Stimulated activated CD8-positive, alpha-beta memory T cell treated with anti-CD3 and anti-CD28 coated beads, Interleukin-7, amount 100 ng/mL, for 24 hours (primary cell): ENCODE measurements at places on chromosomes 3 and 15.

DNA sequence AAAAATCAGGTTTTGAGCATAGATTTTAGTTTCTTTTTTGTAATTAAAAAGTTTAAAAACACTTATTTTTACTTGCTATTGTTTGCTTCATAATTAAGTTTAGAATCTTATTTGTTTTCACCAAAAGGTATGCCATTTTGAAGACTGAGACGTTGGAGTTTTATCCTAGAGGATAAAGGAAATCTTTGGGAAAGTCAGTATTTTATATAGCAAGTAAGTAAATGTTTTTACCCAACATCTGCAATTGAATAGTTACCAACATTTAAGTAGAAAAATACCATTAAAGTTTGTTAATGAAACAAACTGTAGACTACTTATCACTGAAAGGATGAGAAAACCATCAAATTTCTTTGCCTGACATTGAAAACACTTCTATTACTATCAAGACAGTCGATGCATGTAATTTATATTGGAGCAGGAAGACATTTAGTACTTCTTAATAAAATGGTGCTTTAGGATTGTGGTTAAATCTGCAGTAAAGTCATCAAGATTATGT lies 14.0 kb upstream of the CHD2 start:
- DNase-seq = no peak

- DNase-seq = no peak
Observed at GRCh38 chr3:131711114-131711768, 208.5 kb upstream of the MRPL3 start.

DNA sequence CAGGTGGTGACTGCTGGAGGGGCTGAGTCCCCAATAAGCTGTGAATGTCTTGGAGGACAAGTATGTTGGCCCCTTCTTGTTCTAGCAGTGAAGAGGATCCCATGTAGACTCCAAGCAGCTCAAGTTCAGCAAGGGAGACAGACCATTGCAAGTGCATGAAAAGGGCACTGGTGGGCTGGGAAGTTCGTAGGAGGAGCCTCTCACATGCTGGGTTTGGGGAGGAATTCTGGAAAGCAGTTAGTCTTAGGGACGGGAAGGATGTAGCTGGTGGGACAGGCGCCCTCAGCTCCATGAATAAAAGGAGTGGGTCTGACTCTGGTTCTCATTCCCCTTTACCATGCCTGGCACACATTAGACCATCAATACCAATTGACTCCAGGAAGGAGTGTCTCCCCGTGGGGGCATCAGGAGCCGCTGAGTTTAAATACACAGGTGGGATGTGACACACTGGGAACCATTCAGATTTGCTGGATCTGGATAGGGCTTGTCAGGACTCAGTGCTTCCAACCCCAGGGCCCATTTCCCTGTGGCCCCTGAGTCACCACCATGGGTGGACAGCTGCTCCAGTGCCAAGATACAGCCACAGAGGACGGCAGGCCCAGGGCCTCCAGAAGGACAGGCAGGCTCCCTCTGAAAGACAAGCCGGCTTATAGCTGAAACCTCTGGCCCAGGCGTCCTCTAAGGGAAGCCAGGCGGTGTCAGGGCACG lies 552 bp upstream of the XYLB start:
- DNase-seq = no peak

- DNase-seq = no peak
Observed at GRCh38 chr3:177169936-177170722, 27.2 kb downstream of the TBL1XR1 start.

GRCh38 chr3:122668930-122669730 lies 11.5 kb upstream of the PARP14 start:
- DNase-seq = no peak

- DNase-seq = no peak
Observed at GRCh38 chr15:88209111-88209510, 47.4 kb downstream of the NTRK3 start.

DNA sequence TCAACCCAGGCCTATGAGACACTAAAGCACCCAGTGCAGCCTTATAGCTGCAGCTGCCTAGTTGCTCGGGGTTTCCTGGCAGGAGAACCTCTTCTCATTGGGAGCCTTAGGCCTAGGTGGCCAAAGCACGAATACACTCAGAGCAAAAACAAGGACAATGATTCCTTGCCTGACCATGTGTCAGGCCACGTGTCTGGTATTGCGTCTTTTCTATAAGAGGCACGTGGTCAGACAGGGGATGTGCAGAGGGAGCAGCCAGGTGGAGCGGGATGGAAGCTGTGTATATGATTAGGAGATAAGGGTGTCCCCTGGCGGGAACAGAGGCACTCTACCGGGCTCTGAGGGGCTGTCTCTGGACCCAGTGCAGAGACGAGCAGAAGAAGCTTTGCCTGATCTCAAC lies 26.4 kb downstream of the SLC22A14 start:
- DNase-seq = no peak

- DNase-seq = no peak
Observed at GRCh38 chr3:16350597-16351318, 85.7 kb downstream of the OXNAD1 start.

DNA sequence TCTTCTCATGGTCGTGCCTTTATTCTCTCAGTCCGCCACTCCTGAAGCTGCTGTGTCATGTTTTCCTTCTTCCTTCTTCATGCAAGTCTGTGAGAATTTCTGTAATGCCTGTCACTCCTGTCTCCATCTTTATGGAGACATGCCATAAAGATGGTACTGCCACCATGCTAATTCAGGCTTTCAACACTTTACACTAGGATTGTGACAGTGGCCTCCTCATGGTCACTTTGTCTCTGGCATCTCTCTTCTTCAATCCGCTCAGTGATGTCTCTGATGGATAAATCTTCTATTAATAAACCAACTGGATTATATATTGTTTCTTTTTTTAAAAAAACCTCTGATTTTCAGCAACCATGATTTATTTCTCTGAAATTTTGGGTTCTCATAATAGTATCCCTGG lies 18.1 kb downstream of the PPM1L start:
- no peak for DNase-seq
